ENCODE measurements at places on chromosomes 2 and 18.

DNA sequence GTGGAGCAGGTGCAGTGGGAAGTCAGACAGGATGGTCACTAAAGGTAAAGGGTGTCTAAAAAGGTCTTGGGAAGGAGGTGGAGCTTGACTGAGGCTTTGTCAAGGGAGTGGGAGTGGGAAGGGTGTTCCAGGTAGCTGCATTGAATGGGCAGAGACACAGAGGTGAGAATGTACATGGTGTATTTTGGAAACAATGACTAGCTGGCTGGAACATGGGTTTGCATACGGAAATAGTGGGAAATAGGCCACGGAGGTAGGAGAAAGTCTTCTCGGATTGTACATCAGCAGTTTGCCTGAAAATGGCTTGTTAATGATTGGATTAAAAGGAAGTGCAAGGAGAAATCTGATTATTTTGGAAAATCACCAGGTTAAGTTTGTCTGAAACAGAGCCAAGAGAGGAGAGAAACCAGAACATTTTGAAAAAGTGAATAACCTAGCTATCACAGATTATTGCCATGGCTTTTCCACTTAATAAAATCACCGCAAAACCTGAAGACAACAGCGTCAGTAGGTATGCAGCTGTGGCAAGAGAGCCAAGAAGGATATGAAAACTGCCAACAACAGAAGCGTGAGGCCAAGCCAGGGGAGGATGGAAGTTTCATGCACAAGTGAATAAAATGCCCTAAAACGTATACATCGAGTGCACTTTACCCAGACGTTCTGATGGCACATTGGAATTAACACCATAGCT is 13.9 kb downstream of the PAX8 start:
- no peak for DNase-seq

- DNase-seq, result no peak
Observed at GRCh38 chr2:178084273-178084672, 11.7 kb upstream of the PDE11A start.

GRCh38 chr2:111618978-111619902 is 264.8 kb downstream of the ANAPC1 start:
- DNase-seq, result no peak

DNA sequence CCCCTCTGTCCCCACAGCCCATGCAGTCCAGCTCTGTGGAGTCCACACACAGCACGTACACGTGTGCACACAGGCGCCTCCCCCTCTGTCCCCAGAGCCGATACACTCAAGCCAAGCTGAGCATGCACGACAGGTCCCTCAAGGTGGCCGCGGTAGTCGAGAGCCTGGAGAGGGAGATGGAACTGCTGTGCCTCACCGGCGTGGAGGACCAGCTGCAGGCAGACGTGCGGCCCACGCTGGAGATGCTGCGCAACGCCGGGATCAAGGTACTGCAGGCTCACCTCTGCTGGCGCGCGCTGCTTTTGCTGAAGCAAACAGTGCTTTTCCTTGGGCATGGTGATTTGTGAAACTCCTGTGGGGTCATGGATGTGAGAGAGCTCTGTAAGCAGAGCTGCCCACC is 58.5 kb upstream of the NFATC1 start:
- no peak for DNase-seq

DNA sequence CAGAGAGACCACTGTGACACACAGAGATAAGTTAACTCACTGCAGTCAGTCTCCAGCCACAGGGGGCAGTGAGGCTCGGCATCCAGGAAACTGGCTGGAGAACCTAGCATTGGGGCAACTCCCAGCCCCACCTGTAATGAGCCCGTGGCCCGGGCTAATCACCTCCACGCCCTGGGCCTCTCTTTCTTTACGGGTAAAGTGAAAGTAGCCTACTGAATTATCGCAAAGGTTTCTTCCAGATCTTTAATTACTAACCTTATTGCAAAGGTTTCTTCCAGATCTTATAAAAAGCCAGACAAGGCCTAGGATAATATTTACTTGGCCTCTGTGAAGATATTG is 45.7 kb upstream of the ACAA2 start:
- DNase-seq, result no peak

- DNase-seq, result no peak
Observed at GRCh38 chr18:4391859-4392258, 63.2 kb downstream of the DLGAP1 start.

GRCh38 chr2:102660070-102660469 is 40.7 kb downstream of the SLC9A2 start:
- DNase-seq, result no peak

All from activated CD4-positive, alpha-beta T cell treated with anti-CD3 and anti-CD28 coated beads, Interleukin-2, amount 10 ng/mL, durations not matched to agents 7 days and 5 days (primary cell).